ENCODE measurements at places on chromosomes 3 and 15.

DNA sequence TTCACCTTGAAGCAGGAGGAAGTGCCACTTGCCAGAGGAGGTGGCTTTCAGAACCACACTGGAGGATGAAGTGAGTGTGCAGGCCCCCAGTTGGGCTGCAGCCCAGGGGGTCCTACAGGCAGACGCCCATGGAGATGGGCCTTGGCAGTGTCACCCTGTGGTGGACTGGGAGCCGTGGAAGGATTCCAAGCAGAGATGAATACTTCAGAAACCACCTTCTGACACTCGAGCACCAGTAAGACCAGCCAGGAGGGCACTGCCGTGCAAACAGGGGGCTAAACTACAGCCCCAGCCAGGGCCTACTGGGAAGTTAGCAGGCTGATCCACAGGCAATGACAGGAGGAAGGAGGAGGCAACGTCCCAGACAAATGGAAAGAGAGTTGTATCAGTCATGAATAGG, 55.4 kb downstream of the VGLL4 start:
- DNase-seq, result no peak

DNA sequence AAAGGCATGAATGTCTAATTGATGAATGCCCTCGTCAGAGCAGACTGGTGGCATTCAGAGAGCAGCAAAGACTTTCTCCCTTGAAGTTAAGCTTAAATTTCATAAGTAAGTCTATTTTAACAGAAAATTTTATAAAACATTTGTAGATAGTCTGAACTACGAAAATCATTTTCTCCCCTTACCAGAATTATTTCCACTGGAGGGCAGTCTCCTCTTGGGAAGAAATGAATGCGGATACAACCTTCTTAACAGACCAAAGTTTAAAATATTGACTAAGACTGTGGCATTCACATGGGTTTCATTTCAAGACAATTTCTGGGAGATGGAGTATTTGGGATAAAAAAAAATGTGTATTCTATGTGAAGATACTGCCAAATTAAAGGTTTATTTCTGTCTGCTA, 669.0 kb downstream of the FHIT start:
- no peak for DNase-seq

GRCh38 chr3:24227635-24228034, 267.0 kb downstream of the THRB start:
- no peak for DNase-seq

DNA sequence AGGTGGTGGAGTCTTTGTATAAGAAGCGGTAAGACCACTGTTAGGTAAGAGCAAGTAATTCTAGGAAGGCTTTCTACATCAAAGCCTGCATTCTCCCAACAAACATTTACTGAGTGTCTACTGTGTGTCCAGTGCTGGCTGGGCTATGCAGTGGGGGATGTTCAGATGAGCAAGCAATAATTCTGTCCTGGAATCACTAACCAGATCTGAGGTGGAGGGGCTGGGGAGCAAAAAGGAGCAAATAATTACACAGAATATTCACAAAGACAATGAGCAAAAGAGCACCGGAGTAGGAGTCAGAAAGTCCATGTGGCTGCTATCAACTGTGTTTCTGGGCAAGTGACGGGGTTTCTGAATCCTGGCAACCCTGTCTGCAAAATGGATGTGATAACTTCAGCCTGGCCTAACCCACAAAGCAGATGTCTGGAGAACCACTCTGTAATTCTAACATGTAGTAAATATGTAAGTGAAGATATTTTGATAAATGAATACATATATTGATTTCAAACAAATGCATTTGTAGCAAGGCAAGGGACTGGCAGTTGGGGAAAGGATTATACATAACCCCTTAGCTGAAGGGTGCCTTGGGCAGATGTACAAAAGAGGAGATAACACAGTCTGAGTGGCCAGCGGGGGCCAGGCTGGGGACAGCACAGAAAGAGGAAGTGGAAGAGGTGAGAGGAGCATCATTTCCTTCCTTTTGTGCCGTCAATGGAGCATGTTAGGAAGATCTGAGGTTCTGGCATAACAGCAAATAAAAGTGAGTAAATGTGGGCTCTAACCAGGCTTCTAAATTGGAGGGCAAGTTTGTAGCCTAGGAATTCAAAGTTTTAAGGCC, 28.8 kb downstream of the CYP8B1 start:
- DNase-seq, result no peak

DNA sequence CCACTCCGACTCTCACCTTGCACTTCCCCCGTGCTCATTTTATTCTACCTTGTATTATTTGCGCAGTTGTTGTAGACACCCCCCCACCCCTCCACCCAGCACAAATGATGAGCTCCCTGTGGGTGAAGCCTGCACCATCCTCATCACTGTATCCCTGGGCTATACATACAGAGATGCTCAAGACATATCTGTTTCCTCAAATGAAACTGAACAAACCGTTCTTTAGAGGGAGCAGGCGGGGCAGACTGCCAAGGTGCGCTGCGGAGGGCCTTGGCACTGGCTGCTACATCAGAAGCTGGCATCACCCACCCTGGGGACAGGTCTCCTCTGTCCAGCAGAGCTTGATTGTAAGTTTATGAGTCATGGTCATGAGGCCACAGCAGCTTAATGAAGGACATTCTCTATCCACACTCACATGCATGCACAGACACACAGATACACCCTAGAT, 29.0 kb downstream of the ADCY5 start:
- no peak for DNase-seq

DNA sequence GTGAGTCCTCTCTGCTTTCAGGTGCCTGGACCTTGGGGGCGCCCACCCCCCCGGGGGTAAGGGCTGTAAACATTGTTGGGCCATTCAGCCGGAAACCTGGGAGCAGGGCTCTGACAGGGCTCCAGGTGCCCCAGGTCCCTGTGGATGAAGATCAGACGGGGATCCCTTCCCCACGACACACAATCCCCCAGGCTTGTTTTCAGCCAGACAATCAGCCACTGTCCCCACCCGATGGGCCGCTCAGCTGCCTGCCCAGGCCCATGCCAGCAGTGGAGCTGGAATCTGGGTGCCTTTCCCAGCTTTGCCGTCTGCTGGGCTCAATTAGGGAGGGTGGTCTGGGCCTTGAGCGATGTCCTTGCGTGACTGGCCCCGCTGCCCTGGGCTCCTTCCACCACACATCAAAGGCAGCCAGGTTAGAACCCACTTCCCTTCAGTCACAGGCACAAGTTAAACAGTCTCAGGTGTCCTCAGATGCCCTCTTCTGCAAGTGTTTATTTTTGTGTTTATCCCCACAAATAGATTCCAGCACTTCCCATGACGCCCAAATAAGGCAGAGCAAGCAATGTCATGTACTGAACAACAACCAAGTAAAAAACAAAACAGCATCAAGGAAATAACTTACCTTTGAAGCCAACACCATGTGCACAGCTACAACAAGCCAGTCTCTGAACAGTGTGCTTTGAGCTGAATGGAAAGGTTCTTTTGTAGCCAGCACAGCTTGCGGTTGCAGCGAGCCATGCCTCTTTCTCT, 77.0 kb upstream of the ALDH1A3 start:
- DNase-seq, result no peak

DNA sequence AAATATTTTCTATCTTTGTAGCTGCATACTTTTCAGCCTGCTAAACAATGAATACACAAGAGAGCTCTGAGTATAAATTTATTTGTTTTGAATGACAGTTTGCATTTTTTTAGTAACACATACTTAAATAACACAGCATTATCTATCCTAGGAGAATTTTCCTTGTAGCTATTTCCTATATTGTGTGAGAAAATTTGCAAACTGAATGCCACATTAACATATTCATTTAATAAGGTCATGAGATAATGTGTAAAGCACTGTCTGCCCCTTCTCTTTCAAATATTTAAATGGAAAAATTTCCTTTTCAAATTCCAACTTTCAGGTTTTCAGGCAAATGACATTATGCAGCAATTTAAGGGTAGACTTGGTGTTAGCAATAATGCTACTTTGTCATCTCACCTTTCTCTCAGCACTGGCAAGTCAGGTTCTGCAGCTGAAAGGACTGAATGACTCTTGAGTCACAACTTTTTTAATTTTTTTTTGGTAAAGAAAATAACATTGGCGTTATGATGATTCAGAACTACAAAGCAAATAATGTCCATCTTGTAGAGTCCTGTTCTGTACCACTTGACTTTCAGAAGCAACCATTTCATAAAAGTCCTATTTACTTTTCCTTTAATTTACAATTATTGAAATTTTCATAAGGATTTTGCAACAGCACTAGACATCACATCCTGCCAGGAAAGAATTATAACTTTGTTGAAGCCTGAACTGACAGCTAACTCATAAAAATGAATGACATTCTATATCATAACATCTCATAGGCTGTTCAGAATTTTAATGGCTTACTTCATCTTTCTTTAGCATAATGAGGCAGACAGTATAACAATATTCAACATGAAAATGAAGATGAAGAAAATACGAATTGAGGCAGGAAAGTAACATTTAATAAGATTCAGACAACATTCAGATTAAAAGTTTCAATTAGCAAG, 681.6 kb upstream of the SEMA6D start:
- no peak for DNase-seq

GRCh38 chr3:128537091-128537703, 44.2 kb upstream of the GATA2 start:
- DNase-seq, result no peak

DNA sequence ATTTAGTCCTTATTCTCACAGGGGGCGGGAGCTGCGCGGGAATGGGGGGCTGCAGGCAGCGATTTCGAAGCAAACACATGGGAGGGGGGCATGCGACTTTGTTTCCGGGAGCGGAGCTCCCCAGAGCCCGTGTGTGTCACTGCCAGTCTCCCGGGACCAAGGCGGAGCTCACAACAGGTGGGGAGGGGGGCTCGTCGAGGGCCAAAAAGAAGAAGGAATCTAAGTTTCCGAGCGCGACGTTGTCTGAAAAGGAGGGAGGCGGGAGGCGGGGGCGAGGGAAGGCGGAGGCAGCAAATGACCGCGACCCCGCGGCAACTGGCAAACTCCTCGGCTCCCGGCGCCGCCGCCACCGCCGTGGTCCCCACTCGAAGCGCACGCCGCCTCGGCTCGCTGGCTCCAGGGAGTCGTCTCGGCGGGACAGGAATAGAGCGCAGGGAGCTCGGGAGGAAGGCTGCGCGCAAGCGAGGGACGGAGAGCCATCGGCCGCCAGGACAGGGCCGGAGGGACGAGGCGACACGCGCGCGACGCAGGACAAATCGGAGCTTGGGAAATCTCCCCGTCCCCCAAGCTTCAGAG, 1.4 kb downstream of the FOXP1 start:
- no peak for DNase-seq

GRCh38 chr3:126132751-126133511, 47.5 kb downstream of the ALDH1L1 start:
- no peak for DNase-seq

- DNase-seq, result no peak
Observed at GRCh38 chr3:187689984-187690383, 12.4 kb downstream of the RTP2 start.

GRCh38 chr3:73530022-73530396, 94.7 kb downstream of the PDZRN3 start:
- DNase-seq, result no peak

DNA sequence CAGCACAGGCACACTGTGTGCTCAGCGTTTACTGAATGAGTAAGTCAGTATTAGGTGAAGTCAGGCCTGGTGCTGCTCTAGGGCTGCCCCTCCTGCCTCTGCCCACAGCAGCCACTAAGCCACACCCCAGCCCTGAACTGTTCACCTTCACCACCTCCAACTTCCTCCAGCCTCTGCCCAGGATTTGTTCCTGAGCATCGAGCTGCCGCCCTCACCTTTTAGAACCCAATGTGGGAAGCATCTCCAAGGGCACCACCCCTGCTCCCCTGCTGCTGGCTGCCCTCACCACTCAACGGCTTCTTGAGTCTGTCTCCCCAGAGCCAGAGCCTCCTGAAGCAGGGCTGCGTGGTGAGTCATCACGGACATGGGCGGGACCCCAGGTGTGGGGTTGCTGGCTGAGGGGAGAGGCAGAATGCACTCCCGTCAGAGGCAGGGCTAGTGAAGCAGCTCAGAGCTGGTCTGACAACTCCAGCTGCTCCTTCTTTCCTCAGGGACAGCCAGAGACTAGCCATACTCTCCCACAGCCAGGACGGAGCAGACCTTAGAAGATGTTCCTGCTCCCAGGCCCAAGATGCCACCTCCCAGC, 5.8 kb downstream of the HYAL2 start:
- no peak for DNase-seq

DNA sequence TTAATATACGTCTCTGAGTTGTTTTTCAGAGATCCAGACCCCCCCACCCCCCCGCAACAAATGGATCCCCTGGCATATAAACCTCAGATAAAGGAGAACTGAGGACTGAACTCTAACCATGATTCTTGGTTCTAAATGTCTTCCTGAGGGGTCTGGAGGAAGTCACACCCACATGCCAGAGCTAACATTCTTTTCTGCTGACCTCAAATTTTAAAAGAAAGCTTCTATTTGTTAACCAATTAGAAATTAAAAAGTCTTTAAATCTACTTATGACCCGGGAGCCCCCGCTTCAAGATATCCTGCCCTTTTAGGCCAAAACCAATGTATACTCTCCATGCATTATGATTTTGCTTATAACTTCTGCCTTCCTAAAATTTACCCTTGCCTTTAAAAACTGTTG, 188.3 kb downstream of the ECT2 start:
- DNase-seq, result no peak

GRCh38 chr3:32945136-32945535, 6.3 kb upstream of the CCR4 start:
- DNase-seq, result no peak

DNA sequence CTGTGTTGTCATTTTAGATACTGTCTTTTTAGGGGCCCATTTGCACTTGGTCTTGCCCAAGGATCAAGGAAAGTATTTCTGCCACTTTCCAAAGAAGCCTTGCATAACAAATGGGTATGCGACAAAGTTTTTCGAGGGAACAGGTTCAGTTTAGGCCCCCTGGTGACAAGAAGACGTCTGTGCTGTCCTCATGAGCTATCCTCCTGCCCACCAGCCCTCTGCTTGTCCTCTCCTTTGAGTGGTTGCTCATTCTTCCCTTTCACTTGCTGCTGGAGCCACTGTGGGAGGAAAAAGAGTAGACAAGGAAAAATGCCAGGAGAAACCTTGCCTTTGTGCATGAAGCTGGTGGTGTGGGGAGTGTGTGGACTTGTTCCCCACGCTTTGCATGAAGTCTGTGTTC, 171.9 kb downstream of the CACNA2D3 start:
- no peak for DNase-seq

- peak; percentile 50 for DNase-seq
Observed at GRCh38 chr3:36843065-36844051, 79.0 kb upstream of the DCLK3 start.

- no peak for DNase-seq
Observed at GRCh38 chr3:67462187-67462586, 192.2 kb downstream of the SUCLG2 start.

DNA sequence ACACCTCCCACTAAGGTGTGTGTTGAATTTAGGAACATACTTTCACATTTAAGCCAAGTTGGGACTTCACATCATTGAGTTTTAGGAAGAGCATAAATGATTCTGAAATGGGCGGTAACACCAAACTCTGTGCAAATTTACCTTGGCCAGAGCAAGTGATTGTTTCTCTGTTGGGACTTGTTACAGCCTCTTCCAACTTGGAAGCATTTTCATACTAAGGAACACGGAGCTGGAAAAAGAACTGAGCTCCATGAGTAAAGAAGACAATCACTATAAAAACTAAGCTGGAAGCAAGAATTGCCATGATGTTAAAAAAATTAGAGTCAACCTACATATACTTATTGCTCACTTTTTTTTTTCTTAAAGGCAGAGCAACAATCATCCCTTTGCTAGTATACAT, 371.3 kb downstream of the ERC2 start:
- no peak for DNase-seq

All from stimulated activated CD4-positive, alpha-beta T cell treated with anti-CD3 and anti-CD28 coated beads, Interleukin-1b, Interleukin-23, amount 100 ng/mL, for 24 hours (primary cell).